ACHN (cell line): ENCODE measurements at places on chromosomes 16 and 17.

DNA sequence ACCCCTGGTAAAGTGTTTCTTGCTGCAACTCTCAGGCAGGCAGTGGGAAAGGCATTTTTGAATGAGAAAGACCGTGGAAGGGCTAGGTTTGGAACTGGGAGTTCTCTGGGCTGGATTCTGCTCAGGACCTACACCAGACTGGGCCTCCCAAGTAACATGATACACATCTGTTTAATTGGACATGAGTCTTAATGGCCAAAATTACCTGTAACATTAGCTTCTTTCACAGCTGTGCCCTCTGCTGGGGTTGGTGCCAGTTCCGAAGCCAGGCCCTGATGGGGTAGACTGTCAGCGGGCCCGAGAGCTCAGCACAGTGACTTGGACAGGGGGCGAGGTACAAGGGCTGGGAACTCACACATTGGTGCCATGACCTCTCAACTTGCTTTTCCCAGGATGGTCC is 118.9 kb upstream of the IRX3 start:
- no peak for DNase-seq

- peak; percentile 68 for DNase-seq
These were observed 79.2 kb downstream of the MYH11 start for GRCh38 chr16:15777533-15778203.

- no peak for DNase-seq
These were observed 3.6 kb upstream of the MEOX1 start for GRCh38 chr17:43665084-43665936.

- DNase-seq: no peak
These were observed 10.9 kb upstream of the NT5C start for GRCh38 chr17:75142236-75142971.

DNA sequence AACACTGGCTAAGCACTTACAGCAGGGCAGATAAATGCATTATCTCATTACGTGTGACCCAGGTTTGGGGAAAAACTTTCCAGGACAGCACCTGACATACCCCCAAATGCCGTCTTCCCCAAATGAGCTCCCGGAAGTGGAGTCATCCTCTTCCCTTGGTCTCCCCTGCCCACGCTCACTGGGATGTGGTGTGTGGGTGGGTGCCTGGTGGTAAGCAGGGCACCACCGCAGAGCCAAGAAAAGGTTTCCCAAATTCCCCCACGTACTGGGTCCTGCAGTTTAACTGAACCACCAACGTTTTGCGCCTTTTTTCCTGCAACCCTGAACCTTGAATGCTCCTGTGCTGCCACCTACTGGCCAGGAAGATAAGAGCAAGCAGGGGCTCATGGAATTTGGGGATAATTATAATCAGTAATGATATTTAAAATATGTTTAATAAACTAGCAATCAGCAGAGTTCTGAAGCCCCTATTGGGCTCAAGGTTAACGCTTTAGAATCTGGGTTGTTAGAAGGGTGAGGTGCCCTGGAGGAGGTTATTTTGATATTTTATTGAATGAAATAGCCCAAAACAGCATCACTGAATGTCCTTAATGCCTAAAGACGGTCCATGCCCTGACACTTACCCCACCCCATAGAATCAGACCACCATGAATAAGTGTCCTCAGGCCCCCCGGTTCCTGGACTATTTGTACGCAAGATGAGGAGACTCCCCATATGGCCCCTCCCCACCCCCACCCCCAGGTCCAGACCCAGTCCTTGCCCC is 8.0 kb downstream of the SPPL2C start:
- DNase-seq: peak; percentile 67

- no peak for DNase-seq
These were observed 4.8 kb upstream of the CDK5RAP3 start for GRCh38 chr17:47966079-47966519.

GRCh38 chr16:68823401-68824135 is 19.8 kb upstream of the TANGO6 start:
- peak; percentile 87 for DNase-seq

- no peak for DNase-seq
These were observed 2290.8 kb downstream of the TP53TG3F start for GRCh38 chr16:35750157-35750689.

DNA sequence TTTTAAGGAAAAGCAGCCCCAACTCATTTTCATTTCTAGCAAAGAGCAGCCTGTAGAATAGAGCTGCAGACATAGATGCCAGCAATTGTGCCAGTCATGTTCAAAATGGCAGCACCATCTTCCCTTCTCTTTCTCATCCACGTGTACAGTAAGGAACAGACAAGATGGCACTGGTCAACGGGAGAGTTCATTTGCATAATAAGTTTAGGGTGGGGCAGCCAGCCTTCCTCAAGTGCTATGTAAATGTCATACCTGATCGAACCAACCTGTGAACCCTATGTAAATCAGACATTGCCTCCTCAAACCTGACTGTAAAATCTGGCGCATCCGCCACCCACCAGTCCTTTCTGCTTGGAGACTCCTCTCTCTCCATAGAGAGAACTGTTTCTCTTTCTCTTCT is 150.0 kb upstream of the CDH13 start:
- DNase-seq: no peak

- no peak for DNase-seq
These were observed 846.4 kb upstream of the CDH8 start for GRCh38 chr16:62882552-62883221.

GRCh38 chr17:29711588-29712385 is 89.1 kb upstream of the CORO6 start:
- no peak for DNase-seq

GRCh38 chr16:84387021-84387420 is 18.7 kb downstream of the ATP2C2 start:
- DNase-seq: no peak

GRCh38 chr17:1498233-1498632 is 5.7 kb upstream of the MYO1C start:
- no peak for DNase-seq

DNA sequence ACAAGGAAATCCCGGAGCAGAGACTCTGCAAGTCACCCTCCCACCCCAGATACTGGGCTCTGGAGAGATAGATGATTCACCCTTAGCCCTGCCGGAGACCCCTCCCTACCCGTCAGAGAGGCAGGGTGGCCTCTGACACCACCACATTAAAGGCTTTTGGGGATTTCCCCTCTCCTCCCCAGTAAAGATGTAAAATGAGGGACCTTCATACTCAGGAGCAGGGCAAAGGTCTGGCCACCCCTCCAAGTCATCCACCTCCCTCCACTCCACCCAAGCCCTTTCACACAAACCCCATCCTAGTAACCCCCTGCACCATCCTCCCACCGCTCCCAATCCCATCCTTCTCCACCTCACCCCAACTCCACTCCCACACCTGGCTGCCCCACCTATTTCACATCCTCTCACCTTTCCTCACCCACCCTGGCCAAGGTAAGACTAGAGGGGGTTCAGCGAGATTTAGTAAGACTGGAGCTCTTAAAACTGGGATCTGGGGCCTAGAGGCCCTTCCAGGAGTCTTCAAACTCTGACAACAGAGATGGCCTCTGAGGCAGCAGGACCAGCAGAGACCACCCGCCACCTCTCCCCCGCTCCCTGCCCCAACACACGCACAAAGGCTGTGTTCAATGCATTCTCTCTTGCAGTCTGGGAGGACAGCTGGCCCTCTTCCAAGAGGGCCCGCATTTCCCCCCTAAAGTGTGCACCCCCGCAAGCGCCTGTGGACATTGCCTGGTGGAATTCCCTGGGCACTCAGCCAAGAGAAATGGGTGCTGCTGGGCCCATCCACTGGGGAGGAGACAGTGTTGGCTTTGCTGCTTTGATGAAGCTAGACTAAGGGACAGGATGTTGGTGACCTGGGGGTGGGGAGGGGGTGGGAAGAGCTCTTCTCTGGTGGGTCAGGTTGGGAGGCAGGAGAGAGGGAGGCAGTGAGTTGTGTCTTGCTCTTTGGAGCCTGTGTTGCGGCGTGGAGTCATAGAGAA is 1.1 kb downstream of the ABAT start:
- no peak for DNase-seq

- no peak for DNase-seq
These were observed 146.1 kb downstream of the RAB11FIP4 start for GRCh38 chr17:31537565-31538011.

DNA sequence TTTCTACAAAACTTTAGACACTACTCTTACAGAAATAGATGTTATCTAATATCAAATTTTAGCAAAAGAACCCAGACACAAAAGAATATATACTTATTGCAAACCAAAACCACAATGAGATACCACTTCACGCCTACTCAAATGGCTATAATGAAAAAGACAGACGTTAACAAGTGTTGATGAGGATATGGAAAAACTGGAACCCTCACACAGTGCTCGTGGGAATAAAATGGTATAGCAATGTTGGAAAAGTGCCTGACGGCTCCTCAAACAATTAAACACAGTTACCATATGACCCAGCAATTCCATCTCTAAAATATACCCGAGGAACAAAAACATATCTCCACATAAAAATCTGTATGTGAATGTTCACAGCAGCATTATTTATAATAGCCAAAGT is 27.1 kb downstream of the USP31 start:
- DNase-seq: no peak

DNA sequence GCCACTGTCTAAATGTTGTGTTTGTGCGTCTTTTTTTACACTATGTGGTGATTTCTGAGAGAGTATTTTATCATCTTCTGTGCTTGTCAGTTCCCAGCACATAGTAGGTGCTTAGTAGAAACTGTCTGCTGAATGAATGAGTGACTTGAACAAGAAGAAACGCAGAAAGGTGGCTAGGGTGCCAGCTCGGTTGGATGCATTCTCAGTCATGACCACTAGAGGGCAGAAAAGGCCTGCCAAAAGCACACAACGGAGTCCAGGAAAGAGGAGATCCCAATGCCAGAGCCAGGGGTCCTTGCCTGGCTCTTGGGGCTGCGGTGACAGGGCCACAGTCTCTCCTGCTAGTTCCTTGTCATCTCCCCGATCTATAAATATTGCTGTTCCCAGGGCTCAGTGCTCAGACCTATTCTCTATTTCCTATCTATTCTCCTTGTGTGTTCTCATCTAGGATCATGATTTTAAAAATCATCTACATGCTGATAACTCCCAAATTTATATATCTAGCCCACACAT is 57.3 kb upstream of the CCL1 start:
- peak; percentile 58 for DNase-seq

DNA sequence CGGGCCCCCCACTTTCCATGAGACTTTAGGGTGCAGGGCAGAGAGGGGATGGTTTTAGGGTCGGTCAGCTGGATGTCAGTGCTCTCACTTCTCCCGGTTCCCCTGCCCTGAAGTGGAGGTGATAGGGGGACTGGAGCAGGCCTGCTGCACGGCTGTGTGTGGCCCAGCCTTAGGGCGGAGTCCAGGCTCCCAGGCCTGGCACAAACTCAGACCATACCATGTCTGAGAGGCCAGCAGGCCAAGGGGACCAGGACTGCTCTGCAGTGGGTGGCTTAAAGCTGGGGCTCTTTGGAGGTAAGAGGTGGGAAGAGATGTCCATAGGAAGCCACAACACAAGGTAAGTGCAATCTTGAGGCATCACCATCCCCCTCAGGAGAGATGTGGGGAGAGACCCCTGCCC is 8.3 kb downstream of the TFAP4 start:
- no peak for DNase-seq

GRCh38 chr16:25910971-25911370 is 219.2 kb downstream of the HS3ST4 start:
- no peak for DNase-seq
